ENCODE measurements at places on chromosomes 1 and 21.

DNA sequence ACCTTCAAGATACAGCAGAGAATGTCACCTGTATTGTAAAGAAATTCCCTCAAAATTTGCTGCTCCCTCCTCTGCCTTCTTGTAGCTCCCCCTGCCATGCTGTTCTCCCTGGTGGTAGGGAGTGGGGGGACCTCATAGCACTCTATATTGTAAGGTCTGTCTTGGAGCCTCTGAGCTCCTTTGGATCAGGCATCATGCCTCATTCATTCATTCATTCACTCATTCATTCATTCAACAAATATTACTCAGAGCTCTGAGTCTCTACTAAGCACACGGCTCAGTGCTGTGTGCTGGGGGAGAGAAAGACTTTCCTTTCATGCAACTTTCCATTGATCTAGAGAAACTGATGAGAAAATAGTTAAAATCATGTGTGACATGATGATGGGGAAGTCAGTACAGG, 27.1 kb upstream of the EPHB2 start:
- DNase-seq = no peak

- DNase-seq = peak; percentile 24
Measured at GRCh38 chr1:51472359-51472758, 46.7 kb downstream of the EPS15 start.

GRCh38 chr1:93623436-93623835, 58.2 kb downstream of the BCAR3 start:
- DNase-seq = no peak

DNA sequence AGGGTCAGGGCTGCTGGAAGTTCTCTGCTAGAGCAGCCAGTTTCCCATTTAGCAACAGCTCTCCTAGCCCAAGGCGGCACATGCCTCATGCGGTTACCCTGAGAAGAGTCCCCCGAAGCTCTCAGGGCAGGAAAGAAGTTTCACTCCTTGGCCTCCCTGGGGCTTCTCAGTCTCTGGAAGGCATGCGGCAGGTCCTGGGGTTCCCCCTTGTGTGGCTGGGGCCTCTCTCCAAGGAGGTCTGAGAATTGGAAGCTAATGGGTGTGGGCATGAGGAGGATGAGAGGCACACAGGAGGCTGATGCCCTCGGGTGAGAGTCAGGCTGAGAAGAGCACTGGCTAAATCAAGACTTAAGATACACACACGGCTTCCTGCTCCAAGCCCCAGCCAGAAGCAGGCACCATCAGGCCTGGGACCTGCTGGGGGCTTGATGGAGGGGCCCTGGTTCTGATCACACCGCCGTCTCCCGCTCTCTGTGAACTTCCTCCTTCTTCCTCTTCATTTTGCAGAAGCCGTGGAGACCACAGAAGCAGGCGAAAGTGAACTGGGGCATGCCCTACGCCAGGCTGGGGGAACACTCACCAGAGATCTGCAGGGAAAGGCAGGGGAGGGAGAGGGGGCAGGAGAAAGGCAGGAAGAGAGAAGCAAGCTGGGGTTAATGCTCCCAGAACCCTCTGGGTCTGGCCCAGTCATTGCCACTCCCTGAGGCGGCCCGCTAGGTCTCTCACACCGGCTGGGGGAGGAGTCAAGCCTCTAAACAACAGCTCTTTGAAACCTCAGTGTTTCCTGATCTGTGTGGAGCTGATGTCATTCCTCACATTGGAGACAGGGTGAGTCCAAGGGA, 15.1 kb downstream of the BLACAT1 start:
- DNase-seq = no peak

DNA sequence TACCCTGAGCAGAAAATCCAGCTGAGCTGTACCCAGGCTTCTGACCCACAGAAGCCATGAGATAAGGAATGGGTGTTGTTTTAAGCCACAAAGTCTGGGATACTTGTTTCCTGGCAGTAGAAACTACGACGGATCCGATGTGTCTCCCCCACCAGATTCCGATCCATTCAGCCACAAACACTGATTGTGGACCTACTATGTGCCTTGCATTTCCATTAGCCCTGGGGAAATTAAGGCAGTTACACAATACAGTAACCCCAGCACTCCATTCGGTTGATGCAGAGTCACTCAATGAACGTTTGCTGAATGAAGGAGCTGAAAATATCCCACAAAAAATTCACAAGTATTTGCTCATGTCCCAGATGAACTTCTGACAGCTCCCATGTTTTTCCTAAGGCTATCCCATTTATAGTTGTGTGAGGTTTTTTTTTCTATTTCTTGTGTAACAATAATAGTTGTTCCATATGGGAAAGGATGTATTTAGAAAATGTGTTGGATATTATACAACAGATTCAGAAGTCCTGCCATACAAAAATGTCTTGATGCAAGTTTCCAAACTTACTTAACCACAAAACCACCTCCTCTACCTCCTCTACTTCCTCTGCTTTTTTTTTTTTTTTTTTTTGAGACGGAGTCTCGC, 29.6 kb upstream of the KAZN start:
- no peak for DNase-seq

- DNase-seq = no peak
Measured at GRCh38 chr1:108653431-108654105, 7.3 kb downstream of the HENMT1 start.

GRCh38 chr21:45876381-45877170, 105.0 kb upstream of the COL6A1 start:
- DNase-seq = no peak

Data from adipocyte (in vitro differentiated cells).